Activated CD8-positive, alpha-beta memory T cell treated with anti-CD3 and anti-CD28 coated beads for 48 hours (primary cell): ENCODE measurements at places on chromosomes 1 and 21.

DNA sequence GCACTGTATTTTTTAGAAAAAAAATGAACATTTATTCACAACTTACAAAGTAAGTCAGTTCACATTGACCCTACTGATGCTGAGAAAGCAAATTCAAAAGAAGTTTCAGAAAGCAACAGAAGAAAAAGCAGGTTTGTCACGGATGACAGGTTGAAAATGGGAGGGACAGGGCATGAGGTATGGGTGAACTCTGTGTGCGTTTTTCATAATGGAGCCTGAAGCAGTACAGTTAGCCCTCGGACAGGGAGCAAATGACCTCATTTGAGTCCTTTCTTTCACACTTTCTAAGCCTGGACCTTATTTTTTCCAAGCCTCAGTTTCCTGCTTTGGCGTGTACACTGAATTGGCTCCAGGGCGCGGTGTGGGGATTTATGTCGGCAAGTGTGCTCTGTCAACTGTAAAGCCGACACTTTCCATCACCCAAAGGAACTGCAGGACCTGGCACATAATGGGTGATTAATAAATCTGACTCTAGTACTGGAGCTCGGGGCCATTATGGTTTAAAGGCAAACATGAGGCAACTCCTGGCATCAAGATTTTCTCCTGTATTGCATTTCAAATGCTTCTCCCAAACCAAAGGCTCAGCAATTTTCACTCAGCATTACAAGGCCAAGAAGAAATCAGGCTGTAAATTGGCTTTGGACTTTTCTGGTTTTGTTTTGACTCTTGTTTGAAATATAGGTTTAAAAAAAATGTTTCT, 345.5 kb upstream of the DUSP10 start:
- no peak for DNase-seq

DNA sequence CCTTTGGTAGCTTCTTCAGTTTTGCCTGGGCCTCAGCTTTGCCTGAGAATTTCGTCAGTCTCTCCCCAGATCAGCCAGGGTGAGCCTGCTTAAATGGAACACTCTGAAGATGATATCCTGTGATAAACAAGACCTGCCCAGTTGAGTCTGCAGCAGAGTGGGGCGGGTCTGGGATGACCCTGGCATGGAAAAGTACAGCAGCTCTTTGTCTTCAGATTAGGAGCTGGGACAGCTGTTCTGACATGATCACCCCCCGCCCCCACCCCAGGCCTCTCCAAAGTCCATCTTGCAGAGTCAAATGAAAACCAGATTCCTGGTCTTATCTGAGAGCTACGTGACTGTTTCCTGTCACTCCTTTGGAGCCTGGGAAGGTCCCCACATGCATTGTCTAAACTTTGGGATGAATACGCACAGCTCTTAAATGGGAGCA, 2.2 kb upstream of the TMEM51 start:
- DNase-seq = no peak

GRCh38 chr1:222257027-222257426, 290.9 kb downstream of the HHIPL2 start:
- no peak for DNase-seq

- DNase-seq = no peak
Observed at GRCh38 chr1:47551971-47552528, 114.2 kb downstream of the FOXD2 start.

GRCh38 chr1:51365774-51366173, 35.4 kb upstream of the TTC39A start:
- no peak for DNase-seq

GRCh38 chr1:9380711-9381110, 88.0 kb downstream of the SPSB1 start:
- DNase-seq = no peak

- no peak for DNase-seq
Observed at GRCh38 chr1:59242370-59242769, 54.5 kb upstream of the FGGY start.

- DNase-seq = no peak
Observed at GRCh38 chr1:66575739-66576138, 41.8 kb downstream of the SGIP1 start.

DNA sequence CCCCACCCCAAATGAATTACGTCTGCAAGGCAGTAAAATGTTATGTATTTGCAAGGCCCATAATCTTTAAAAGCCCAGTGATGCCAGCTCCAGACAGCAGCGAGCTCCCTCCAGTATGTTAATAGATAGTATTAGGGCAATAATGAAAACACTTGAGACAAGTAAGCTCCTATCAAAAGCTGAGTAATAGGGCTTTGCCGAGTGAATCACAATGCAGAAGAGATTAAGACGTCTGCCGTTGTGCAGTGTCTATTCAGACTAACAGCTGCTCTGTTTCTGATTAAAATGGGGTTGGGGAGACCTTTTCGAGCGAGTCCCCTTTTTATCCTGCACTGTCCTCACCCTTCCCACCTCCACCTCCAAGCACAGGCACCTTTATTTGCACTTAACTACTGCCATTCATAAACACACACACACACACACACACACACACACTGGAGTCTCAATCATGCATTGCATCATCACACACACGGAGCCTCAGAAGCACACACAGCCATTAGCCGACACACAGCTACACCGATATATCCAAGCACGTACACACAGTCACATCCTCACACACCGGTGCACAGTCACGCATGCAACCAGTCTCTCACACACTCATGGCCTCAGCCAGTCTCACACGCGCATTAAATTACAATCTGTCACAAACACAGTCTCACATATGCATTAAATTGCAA, 46.0 kb upstream of the FOXO6 start:
- no peak for DNase-seq

- DNase-seq = no peak
Observed at GRCh38 chr1:156291226-156292061, 4.0 kb downstream of the GLMP start.

DNA sequence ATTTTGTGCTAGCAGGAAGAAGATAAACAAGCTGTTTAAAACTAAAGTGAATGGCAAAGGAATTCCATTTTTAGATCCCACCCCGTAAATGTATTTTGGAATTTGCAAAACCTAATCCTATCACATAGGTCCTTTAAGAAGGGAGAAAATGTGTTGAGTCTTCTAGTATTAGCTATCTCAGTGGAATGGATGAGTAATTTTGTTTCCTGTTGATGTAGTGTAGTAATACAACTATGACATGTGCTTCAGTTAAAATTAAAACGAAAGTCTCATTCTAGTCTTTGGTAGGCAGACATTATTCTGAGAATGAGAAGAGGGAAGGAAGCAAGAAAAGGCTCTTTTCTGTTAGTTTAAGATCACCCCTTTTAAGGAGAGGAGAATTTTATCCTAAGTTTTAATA, 265.9 kb upstream of the C1orf105 start:
- no peak for DNase-seq

GRCh38 chr1:181094416-181095212, 6.1 kb downstream of the IER5 start:
- no peak for DNase-seq

DNA sequence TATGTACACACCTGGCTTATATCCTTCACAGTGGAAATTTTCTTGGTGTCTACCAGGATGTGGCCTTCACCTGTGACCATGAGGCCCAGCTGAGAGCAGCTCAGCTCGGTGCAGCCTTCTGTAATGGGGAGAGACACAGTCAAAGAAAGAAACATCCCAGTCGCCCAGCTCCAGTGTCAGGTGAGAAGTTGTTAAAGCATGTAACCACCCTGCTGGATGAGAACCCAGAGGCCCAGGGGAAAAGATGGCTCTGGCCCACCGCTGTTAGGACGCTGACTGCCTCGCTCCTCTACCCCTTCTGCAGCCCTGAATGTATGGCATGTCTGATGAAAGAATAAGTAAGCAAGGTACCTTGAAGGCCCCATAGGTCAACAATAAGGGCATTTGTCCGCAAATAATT, 52.7 kb downstream of the SCCPDH start:
- no peak for DNase-seq

- DNase-seq = no peak
Observed at GRCh38 chr1:221117548-221117951, 238.3 kb downstream of the HLX start.

GRCh38 chr1:90341516-90341915, 346.6 kb downstream of the ZNF326 start:
- DNase-seq = no peak

DNA sequence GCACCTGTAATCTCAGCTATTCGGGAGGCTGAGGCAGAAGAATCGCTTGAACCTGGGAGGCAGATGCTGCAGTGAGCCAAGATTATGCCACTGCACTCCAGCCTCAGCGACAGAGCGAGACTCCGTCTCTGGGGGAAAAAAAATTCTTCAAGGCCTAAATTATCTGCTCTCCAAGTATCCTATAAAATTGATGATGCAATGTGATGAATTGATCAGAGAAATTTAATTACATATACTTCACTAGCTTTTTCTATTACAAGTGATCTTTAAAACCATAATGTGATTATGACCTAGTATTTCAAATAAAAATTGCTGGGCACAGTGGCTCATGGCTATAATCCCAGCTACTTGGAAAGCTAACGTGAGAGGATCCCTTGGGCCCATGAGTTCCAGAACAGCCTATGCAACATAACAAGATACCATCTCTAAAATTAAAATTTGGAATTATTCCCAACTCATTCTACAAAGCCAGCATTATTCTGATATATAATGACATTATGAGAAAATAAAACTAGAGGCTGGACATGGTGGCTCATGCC, 43.7 kb downstream of the ARID4B start:
- no peak for DNase-seq

GRCh38 chr1:75273110-75273509, 138.9 kb downstream of the LHX8 start:
- no peak for DNase-seq

- DNase-seq = no peak
Observed at GRCh38 chr1:183653462-183653794, 312 bp upstream of the APOBEC4 start.

DNA sequence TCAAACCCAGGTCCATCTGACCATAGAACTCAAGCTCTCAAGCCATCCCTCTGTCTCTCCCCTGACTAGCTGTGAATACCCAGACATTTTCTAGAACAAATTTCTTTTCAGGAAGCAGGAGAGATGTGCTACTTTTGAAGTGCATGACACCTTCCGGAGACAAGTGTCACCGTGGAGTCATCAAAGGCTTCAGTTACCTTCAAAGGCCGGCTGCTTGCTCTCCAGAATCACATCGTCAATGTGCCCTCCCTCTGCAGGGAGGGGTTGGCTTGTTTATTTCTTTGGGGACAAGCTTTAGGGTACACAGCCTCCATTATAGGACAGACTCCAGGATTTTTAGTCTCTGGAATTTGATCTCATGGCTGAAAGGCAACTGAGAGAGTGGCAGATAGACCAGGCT, 37.7 kb upstream of the IGSF21 start:
- DNase-seq = no peak

GRCh38 chr1:38029685-38030511, 16.7 kb downstream of the POU3F1 start:
- DNase-seq = peak; percentile 53

- no peak for DNase-seq
Observed at GRCh38 chr1:211281320-211282022, 22.3 kb downstream of the RCOR3 start.

GRCh38 chr1:175133673-175134435, 58.7 kb downstream of the KIAA0040 start:
- no peak for DNase-seq

GRCh38 chr1:208117826-208118225, 126.4 kb downstream of the PLXNA2 start:
- no peak for DNase-seq

DNA sequence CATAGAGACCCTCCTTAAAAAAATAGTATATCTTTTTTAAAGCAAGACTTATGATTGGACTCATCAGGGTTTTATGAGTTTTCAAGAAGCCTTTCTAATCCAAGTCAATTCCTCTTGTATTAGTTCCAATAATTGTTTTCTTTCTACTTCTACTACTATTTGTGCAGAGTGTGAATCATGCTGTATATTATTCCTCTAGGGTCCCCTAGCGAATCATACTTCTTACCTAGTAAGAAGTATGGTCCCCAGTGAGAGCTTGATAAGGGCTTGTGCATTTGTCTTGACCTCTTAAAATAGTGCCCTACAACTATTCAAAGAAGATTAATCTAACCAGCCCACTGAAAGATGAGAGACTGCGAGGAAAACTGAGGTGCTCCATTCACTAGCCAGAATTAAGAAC, 715.7 kb upstream of the ZP4 start:
- DNase-seq = no peak

GRCh38 chr1:230916587-230917283, 48.4 kb upstream of the C1orf198 start:
- no peak for DNase-seq

DNA sequence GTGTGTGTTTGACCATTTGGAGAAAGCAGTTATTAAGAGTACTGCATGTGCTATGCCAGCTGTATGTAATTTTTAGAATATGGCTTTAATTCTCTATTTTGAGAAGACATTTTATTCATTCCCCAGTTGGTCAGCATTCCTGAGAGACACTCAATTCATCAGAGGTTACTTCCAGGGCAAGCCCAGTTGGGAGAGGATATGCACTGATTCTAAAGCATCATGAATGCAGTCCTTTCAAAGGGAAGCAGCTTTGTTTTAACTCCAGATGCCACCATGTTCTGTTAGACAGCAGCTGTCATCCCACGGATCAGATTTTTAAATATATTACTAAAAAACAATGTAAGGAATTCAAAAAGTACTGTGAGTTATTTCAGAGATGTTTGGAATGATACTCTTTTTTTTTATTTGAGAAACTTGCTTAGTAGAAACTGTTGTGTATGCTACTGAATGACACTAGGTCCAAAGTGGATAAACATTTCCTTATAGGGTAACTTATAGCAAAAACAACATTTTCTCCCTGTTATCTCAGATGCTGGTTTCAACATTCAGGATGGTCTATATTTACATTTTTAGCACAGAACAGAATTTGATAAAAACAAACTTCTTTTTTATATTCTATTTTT, 149.5 kb upstream of the B3GALT2 start:
- DNase-seq = no peak

DNA sequence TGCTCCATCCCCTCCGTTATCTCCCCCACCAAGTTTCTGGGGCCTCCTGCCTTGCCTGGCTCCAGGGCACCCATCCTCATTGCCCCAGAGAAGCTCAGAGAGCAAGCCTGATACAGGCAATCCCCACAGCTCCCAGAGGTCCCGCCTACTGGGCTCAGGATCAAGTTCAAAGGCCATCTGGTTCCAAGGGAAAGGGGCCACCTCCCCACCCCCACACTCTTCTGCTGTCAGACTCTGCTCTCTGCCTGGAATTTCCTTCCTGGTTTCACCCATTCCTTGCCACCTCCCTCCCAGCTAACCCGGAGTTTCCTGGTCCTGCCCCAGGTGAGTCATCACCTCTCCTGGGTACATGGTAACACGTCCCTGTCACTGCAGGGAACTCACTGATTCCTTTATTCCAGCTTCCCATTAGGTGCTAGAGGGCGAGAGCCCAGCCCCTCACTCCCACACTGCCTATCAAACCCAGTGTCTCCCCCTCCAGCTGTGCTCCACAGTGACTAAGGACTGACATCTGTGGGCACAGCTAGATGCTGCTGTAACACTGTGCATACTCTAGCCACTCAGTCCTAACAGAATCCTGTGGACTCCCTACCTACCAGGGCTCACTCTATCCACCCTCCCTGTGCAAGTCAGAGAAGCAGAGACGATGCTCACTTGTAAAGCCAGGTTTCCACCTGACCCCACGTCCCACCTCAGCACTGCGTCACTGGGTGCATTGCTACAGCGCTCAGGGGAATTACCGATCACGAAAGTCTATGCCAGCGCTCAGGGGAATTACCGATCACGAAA, 21.8 kb downstream of the RSPH1 start:
- DNase-seq = no peak

- DNase-seq = no peak
Observed at GRCh38 chr1:211345719-211346118, 19.1 kb downstream of the TRAF5 start.

GRCh38 chr1:211697356-211697755, 21.9 kb upstream of the NEK2 start:
- no peak for DNase-seq
